ENCODE measurements at places on chromosomes 16 and 17. TPM values are rescaled to one million over a fixed set of nuclear protein-coding genes. Genes with fewer than 3 reads are reported as not detected.

- DNase-seq = no peak
These were observed 173.4 kb upstream of the CIBAR2 start for GRCh38 chr16:85285681-85286065.

DNA sequence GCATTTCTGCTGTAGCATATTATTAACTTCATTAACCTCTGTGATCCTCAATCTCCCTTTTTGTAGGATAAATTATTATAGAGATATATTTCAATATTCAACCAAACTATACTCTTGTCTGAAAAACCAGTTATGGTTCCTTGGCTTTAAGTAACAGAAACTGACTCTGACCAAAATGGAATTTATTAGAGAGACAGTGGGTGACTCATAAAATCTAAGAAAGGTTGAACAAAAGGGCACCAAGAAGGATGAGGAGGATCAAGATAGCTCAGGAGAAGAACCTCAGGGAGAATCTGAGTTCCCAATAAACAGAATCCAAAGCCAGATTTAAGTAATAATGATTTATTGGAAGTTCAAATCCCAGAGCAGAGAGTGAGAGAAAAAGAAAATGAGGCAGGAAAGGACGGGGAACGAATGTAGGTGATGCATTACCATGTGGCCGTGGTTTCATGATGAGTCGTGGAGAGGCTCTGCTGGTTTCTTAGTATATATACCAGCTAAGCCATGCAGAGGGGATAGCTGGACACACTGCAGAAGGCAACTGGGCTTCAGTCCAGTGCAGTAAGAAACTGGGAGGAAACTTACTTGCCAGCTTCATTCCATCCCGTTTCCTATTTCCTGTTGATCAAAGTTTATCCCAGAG, 151.5 kb upstream of the GOT2 start:
- no peak for DNase-seq

DNA sequence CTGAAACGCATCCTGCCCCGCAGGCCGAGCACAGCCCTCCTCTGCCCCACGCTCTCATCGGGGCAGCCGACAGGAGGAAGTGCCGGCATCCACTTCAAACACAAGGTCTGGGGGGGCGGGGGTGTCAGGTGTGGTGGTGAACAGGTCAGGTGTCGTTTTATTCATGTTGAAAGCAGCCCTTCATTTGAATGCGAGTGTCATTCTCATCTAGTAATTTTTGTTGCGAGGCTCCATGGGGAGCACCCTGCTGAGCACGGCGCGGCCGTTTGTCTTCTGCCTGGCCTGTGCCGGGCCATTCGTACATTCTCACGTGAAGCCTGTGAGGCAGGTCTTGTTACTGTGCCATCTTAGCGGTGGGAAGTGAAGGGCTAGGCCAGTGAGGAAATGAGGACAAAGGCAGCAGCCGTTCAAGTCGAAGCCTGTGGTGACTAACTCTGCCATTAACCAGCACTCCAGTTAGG, 1.9 kb downstream of the ACSF3 start:
- DNase-seq = no peak

DNA sequence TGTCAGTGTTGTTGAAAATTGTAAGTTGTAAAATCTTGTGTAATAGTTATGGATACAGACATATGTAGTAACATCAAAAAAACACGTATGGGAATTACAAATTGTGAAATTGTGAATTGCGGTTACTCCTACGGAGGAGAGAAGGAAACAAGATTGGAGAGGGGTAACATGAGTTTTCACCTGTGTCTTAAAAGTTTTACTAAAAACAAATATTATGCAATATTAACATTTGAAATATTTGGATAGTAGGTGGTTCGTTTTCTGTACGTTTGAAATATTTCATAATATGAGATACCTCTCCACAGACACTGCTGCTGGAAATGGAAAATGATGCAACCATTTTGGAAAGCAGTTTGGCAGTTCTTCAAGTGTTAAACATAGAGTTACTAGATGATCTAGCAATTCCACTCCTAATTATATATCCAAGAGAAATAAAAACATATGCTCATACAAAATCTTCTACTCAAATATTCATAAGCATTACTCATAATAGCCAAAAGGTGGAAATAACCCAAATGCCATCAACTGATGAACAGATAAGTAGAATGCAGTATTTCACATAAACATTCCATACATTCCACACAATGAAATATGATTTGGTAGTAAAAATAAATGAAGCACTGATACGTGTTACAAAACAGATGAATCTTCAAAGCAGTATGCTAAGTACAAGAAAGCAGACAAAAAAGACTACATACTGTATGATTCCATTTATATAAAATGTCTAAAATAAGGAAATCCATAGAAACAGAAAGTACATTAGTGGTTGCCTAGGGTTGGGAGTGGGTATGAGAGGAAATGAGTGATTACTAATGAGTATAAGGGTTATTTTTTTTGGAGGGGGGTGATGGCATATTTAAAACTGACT, 40.7 kb upstream of the ABCA10 start:
- no peak for DNase-seq

GRCh38 chr17:61731330-61731729, 132.0 kb downstream of the BRIP1 start:
- no peak for DNase-seq

GRCh38 chr16:58850019-58850677, 116.0 kb upstream of the GOT2 start:
- no peak for DNase-seq

DNA sequence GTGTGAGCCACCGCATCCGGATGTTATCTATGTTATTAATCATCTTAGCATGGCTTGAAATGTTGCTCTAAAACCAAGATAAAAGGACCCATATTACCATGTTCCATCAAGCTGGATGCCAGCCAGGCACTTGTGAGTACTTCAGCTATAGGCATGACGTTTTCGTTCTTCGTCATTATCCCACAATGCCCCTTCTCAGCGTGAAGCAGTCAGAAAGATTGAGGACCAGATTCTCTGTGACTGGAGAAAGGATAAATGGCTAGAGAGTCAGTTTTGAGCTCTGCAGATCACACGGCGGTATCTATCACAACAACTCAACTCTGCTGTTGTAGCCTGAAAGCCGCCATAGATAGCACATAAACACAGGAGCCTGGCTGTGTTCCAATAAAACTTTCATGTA, 29.8 kb upstream of the LCMT1 start:
- no peak for DNase-seq

DNA sequence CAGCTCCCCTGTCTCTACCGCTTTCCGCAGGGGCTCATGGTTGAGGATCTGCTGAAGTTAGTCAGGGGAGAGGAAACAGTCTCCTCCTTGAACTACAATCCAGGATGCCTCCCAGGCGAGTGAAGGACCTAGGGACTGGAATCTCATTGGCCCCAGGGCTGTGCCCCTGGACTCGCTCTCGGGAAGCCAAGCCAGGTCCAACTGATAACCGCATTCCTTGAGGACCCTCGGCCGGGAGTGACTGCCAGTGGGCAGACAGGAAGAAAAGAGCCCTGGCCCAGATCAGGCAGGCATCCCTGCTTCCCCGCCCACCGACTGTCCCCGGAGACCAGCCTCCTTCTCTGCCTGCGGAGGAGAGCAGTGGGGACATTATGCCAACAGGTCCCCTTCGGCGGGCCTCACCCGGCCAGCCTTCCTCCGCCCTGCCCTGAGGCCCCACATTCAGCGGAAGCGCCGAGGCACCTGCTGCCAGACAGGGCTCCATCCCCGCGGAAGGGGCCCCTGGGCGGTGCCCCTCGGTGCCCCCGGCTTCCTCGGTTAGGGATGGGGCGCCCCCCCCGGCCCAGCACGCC, 776 bp downstream of the LRRC75A start:
- no peak for DNase-seq

- no peak for DNase-seq
These were observed 75.8 kb upstream of the ZNF469 start for GRCh38 chr16:88306860-88307545.

DNA sequence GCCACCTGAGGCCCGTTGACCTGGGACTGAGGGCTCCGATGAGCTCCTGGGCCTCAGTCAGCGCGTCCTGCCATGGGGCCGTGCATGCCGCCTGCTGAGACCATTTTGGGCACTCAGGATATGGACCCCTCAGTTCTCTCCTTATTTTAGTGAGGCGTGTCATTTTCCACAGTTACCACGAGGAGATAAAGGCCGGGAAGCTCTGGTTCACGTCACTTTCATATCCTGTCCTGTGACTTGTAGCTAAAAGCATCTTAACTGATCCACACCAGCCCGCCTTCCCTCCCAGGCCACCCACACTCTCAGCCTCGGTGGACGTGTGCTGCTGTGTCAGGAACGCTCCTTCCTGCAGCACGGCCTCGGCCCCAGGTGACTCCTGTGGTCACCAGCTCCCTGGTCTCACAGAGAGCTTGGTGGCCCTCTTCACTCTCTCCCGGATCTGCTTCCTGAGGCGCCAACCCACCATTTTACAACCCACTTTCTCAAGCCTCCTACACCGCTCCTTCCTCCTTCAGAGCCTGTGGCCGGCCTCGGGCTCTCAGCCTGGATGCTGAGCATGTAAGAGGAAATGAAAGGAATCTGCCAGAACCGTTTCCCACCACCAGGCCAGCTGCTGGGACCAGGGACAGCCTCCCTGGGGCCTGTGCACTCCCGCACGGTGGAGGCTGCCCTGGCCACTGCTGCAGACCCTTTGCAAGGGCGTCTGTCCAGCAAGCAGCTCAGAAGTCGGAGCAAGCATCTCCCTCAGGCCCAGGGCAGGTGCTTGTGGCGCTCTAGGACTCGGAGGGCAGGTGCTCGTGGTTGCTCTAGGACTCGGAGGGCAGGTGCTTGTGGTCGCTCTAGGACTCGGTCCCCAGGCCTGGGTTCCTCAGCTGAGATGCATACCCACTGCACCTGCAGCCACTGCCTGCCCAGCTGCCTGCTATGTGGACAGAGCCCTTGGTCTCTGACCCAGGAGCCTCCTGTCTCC, 23.9 kb upstream of the FASN start:
- no peak for DNase-seq

DNA sequence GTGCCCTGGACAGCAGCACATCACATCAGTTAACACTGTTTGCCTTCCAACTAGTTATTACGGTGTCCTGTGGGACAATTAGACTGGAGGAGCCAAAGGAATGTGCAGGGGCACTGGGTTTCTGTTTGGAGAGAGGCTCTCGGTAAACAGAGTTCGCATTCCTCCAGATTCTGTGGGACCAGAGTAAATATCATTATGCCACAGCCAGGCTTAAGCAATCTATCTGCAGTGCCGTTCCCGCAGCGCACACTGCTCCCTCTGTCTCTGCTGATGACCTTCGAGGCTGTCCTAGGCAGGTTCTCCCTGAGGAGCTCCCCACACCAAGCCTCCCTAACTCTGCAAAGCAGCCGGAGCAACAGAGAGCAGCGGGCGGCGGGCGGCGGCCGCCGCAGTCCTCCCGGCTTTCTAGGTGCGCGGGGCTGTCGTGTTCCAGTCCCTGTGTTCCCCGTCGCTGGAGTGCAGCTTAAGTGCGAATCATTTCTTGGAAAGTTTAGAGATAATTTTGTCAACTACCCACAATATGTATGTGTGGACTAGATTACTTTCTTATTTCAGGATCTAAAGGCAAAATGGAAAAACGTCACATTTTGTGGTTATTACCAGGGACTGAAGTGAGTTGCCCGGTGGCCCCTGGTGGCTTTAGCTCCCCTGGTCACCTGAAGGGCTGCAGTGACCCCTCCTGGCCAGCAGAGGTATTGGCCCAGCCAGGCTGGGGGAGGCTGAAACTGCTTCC, 43.3 kb downstream of the PGS1 start:
- DNase-seq = peak; percentile 79

DNA sequence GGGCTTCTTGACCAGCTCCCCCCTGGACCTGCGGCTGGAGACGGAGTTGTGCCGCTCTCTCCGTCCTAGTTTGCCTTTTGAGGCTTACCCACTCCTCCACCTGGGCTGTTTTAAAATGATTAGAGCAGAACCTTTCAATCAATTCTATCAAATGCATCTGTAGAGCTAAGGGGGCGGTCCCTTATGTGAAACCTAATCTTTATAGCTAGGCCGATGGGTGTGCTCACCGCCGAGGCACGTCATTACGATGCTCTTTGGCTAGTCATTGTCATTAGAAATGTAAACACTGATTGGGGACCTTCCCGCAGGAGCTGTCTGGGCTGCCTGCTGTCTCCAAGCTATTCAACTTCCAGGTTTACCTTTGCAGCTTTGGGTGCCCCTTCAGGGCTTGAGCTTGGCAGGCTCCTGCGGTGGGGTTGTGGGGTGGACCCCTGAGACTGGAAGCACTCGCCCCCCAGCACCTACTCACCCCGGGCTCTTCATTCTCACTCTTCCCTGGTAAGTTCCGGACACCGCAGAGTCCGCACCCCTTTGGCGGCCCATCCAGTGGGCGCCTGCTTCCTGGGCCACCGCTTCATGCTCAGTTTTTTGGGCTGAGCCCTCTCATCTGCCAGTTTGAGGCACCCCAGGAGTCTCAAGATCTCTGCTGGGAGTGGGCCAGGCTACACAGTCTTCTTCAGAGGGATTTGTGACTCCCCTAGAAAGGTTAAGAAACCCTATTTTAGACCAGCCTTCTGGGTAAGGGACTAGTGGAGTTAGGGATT, 20.9 kb upstream of the IL17C start:
- peak; percentile 74 for DNase-seq

GRCh38 chr16:53891409-53892139, 187.6 kb downstream of the FTO start:
- DNase-seq = no peak

GRCh38 chr16:28317040-28317880, 24.9 kb downstream of the SBK1 start:
- no peak for DNase-seq

DNA sequence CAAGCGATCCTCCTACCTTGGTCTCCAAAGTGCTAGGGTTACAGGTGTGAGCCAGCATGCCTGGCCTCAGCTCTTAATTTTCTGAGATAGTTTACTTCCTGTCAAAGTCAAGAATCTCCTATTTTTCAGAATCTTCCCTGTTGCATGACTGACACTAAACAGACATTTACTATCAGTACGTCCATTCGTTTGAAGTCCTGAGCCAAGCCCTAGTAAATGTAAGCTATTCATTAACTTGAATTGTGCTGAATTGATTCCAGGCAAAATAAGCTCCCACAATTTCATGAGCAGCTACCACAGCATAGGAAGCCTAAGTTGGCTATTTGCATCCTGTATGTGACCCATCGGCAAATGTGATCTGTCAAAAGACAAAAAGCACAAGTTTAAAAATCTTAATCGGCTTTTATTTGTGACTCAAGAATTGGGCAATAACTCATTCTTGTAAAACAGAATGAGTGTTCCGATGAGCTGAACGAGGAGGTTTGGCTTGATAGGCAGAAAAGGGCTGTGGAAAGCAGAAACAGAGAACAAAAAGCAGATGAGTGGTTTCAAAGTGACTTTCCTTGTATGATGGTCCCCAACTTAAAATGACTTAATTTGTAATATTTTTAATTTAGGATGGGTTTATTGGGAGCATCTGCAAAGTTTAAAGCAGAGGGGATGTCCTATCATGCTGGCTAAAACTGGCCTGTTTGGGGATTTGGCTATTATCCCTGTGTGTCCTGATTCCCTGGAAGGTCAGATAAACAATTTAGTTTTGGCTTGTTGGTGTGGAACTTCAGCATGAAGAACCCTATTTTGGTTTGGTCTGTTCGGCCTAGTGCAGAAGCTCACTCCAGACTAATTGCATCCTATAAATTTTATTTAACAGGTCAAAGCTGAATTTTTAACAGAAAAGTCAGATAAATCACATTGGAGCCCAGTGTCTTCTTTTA, 14.2 kb downstream of the RNF112 start:
- no peak for DNase-seq

Gene ASGR1
- total RNA-seq = 0.37 TPM

Gene NXPH3
- total RNA-seq = 3.6 TPM

Gene SLC47A2
- 0.40 TPM for total RNA-seq

Gene IKZF3
- 1.7 TPM for total RNA-seq

Gene RNF222
- not detected for total RNA-seq

Gene PHOSPHO1
- not detected for total RNA-seq

Data from left colon (tissue), 2 donors.